Liver (tissue), 10 donors: ENCODE measurements at places on chromosomes 16 and 17. TPM values are rescaled to one million over a fixed set of nuclear protein-coding genes. Genes with fewer than 3 reads are reported as not detected.

GRCh38 chr16:2884041-2884451 is 1.0 kb downstream of the FLYWCH2 start:
- no peak for DNase-seq

GRCh38 chr16:83019963-83020362 is 393.2 kb downstream of the CDH13 start:
- no peak for DNase-seq

CCDC78 gene
- total RNA-seq, result 0.28 TPM

KCNJ18 gene
- not detected for total RNA-seq

GRCh38 chr16:30368122-30368791 is 2.0 kb downstream of the TBC1D10B start:
- DNase-seq, result no peak
